ENCODE measurements at places on chromosomes 3 and 15.

- peak; percentile 14 for DNase-seq
Measured at GRCh38 chr3:13878281-13879101, 1.4 kb downstream of the WNT7A start.

GRCh38 chr3:8336456-8336855 is 165.2 kb upstream of the LMCD1 start:
- DNase-seq: no peak

GRCh38 chr3:53162672-53163443 is 1.8 kb downstream of the PRKCD start:
- no peak for DNase-seq

DNA sequence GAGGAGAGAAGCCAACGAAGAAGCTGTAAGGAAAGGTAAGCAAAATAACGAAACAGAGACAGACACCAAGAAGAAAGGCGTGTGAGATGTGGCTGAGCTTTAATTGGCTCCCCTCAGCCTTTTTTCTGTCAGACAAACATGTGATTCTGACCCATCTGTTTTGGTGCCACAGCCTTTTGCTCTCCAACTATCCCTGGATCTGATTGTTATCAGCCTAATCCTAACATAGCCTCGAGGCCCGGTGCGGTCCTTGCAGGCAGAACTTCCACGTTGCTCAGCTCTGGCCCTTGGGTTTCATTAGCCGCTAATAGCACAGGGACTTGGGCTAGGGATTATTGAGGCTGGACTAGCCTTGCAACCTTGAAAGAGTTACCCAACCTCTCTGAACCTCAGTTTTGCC is 57.9 kb upstream of the CACNA2D3 start:
- no peak for DNase-seq

- no peak for DNase-seq
Measured at GRCh38 chr3:19885468-19885867, 48.5 kb downstream of the EFHB start.

- peak; percentile 87 for DNase-seq
Measured at GRCh38 chr3:144128108-144128892, 156.7 kb downstream of the DIPK2A start.

- no peak for DNase-seq
Measured at GRCh38 chr15:47412136-47412535, 305.2 kb upstream of the SEMA6D start.

- no peak for DNase-seq
Measured at GRCh38 chr15:74504836-74505235, 36.2 kb upstream of the ARID3B start.

DNA sequence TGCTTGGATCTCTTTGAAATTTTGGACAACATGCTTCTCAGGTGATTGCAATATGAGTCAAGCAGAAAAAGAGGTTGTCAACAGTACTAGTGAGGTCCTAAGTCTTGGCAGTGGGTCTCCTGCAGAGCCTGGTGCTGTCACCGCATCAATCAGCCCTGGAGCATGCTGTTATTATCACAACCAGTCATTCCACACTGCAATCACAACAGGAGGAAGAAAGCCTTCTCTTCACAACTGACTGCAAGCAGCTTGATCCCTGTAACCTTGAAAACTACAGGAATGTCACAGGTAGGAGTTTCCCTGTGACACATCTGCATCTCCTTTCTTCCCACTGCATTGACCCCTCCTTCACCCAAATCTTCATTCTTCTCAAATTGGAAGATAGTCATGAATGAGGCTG is 451.1 kb upstream of the ATP11B start:
- DNase-seq: no peak

GRCh38 chr3:11570789-11571495 is 72.8 kb downstream of the VGLL4 start:
- DNase-seq: no peak

- no peak for DNase-seq
Measured at GRCh38 chr3:32885283-32885901, 66.1 kb upstream of the CCR4 start.

- no peak for DNase-seq
Measured at GRCh38 chr15:93052090-93052879, 36.7 kb downstream of the RGMA start.

GRCh38 chr15:68584756-68585573 is 6.2 kb downstream of the CORO2B start:
- DNase-seq: peak; percentile 97

DNA sequence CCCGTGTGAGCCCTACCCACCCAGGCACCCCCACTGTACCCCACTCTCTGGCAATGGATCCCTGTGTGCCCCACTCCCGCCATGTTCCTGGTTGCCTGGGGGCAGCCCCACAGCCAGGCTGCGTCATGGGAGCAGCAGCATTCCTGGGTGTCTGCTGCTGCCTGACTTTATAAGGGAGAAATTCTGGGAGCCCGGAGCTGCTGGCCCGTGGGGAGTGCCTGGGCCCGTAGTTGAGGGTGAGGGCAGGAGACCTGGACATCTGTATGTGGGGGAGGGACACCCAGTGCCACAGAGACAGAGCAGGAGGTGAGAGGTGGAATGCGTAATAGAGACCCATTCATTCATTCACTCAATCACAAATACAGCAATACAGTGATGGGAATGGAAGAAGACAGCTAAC is 15.1 kb downstream of the CSPG4 start:
- no peak for DNase-seq

DNA sequence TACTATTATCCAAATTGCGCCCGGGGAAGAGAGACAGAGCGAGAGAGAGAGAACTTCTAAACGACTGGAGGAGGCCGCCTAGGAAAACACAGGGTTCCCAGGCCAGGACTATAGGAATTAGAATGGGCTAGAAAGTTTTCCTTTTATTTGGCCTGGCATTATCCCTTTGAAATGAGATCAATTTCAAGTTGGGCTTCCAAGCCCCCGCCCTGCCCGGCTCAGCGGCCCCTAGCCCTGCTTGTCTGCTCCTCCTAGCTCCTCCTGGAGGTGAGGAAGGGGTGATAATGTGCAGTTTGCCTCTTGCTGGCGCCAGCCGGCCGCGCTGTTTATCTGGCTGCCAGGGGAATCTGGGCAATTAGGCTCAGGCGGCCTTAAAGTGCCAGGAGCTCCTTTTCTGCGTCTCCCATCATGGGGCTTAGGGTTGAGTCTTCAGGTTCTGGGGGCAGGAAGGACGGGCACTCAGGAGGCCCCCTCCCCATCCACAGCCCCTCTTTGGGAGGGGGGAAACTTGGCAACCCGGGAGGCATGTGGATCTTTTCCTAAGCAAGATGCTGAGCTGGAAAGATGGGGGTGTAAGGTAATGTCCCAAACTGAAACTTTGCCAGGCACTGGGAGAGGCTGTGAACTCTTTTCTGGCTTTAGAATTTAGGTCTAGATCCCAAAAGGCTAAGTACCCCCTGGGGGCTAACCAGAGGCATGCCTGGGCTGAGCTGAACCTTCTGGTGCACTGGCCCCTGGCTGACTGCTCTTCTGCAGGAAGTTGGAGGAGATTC is 5.5 kb downstream of the SMAD6 start:
- peak; percentile 94 for DNase-seq

- no peak for DNase-seq
Measured at GRCh38 chr3:110568246-110568645, 503.4 kb upstream of the NECTIN3 start.

GRCh38 chr3:94616833-94617232 is 554.0 kb downstream of the NSUN3 start:
- no peak for DNase-seq

GRCh38 chr3:22245811-22246583 is 495.0 kb upstream of the ZNF385D start:
- DNase-seq: no peak

- no peak for DNase-seq
Measured at GRCh38 chr3:149523512-149524299, 49.2 kb downstream of the TM4SF4 start.

- no peak for DNase-seq
Measured at GRCh38 chr3:52380023-52380422, 63.9 kb downstream of the DNAH1 start.

DNA sequence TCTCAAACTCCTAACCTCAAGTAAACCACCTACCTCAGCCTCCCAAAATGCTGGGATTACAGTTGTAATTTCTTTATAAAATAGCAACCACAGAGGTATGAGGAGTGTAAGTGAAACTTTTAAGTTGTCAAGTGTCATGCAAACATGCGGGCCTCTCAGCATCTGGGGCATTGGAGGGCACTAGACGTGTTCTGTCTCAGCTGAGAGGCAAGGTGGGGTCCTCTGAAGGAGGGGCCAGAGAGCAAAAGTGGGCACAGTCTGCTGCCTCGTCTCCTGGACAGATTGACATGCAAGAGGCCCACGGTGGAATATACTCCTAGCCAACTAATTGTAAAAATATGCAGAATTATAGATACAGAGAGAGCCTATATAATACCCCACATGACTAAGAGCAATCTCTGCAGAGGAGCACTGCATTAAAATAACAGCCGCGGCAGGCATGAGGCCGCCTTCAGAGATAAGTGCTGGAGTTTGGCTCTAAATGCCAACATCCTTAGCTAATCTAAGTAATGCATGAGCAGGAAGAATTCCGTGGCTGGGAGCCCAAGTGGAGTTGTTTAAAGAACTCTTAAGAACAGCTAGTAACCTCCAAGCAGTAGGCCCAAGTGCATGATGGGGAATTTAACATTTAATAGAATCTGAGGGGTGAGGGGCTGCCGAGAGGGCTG is 87.8 kb upstream of the RNU6-1 start:
- DNase-seq: no peak

DNA sequence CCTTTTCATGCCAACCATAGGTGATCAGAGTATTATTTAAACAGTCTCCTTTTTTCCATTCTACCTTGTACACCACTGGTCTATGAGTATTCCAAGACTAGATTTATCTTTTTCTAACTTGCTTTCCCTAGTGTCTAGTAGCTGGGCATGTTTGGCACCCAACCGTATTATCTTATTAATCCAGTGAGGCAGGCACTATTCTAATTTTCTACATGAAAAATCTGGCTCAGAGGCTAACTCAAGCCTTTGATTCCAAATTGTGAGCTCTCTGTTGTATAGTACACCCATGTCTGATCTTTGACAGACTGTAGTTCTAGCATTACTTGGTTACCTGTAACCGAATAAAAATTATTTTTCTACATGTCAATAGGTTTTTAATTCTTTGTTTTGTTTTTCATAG is 76.7 kb upstream of the PLXND1 start:
- no peak for DNase-seq

GRCh38 chr3:136149667-136150066 is 46.5 kb downstream of the MSL2 start:
- no peak for DNase-seq

GRCh38 chr3:122982216-122983185 is 45.1 kb downstream of the SEMA5B start:
- DNase-seq: no peak

DNA sequence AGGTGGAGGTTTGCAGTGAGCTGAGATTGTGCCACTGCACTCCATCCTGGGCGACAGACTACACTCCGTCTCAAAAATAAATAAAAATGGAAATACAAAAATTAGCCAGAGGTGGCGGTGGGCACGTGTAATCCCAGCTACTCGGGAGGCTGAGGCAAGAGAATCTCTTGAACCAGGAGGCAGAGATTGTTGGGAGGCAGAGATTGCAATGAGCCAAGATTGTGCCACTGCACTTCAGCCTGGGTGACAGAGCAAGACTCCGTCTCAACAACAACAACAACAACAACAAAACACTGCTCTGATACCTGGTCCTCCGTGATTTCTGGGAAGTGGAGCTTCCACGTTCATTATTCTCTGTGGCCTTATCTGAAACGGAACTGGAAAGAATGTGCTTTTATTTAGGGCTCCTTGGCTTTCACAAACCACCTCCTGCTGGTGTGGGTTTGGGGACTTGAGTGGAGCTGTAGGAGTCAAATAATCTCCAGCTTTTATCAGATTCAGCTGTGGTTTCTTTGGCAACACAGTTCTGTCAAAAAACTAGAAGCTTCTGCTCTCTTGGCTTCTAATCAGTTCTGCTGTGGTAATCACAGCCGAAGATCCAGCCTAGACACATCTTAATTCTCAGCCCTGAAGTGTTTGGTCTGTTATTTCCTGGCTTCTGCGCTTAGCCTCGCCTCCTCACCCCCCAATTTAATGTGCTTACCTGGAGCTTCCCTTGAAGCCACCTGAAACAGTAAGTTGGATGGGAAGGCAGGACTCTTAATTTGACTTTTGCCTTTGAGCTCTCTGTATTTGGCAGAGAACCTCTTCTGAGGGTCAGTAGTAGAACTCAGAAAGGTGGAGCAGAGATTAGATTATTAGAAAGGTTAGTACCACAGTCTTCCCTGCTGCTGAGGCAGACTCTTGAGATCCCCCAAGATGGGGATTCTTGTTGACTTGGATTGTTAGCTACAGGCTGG is 21.4 kb downstream of the IRAK2 start:
- no peak for DNase-seq
